ENCODE measurements at places on chromosomes 5 and 9.
A peak's percentile ranks its signal among the peaks of the same experiment; 100 is the strongest.

DNA sequence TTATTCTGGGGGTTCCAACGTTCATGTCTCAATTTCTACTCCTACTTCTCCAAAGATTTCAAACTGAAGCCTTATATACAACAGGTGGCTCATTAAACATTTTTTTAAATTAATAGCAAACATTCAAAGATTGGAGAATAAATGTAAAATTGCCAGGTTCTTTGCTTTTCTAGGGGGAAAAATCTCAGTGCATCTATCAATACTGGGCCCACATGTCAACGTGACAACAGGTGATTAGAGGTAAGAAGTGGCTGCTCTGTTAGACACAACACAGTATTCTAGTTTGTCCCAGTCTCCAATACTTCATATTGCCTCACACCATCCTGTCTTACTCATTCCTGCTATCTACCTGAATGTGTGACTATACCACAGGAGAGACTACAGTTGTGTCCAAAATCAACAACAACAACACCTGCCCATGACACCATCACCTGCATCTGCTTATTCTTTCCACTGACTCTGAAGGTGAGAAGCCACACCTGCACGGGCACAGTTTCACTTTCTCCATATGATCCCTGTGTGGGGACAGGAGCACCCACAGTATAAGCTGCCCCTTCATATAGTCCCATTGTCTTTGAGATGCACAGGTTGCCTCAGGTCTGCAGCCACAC, 110.2 kb downstream of the LHFPL2 start:
- no peak for DNase-seq

GRCh38 chr9:92945796-92946195, 1.5 kb upstream of the FGD3 start:
- no peak for DNase-seq

- no peak for DNase-seq
These were observed at the start of gene OR2Y1 for GRCh38 chr5:180739958-180740357. OR2Y1 (minus strand) TSS chr5:180740058; CDS start chr5:180740058, 0 bp downstream.

DNA sequence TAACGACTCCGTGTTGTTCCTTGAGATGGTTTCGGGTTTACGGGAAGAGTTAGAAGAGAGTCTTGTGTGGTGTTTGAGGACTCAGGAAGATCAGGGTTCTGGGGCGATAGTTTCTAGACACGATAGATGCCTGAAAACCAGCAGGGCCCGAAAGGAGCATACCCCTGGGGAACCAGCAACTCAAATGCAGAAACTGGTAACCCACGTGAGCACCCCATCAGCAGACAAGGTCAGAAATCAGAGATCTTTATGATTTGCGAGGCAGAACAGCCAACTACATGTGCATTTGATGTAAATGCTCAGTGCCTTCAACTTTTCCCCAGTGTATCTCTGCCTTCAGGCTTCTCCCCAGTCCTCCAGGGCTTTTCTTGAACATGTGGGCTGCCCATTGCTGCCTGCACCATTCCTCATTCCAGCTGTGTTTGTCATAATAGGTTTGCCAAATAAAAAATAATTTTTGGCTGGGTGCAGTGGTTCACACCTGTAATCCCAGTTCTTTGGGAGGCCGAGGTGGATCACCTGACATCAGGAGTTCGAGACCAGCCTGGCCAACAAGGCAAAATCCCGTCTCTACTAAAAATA, 75.1 kb downstream of the BASP1 start:
- no peak for DNase-seq

- DNase-seq: no peak
These were observed 124.1 kb downstream of the JAKMIP2 start for GRCh38 chr5:147658293-147658932.

DNA sequence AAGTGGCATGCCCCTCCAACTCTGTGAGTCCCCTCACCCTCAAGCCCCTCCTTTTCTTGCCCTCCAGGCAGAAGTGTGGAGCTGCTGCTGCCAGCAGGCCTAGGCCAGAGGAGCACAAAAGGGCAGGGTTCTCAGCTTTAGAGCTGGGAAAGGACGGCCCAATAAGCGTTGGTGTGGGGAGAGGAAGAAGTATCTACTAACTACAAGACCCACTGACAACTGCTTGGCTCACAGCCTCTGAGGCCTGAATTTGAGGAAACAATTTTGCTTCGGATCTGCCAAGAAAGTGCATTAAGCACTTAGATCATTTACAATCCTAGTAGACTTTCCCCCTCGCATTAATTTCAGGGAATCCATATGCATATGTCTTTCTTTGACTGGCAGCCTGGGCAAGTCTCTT, 179.4 kb downstream of the SNX18 start:
- DNase-seq: no peak

DNA sequence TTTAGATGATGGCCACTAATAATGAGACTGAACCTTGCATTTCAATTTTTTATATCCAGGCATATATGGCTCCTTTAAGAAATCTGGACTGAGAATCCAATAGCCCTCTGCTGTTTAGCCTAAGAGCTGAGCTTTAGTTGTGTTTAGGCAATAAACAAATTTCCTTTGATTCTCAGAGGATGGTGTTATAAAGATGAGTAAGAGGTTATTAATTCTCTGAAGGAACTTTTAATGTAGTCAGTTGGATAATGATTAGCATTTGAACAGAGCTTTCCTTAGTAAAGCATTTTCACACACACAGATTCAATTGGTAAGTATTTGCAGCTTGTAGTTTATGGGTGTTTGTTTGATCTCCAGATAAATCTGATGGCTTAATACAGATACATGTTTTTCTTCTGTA, 149.6 kb downstream of the PRR16 start:
- DNase-seq: no peak

DNA sequence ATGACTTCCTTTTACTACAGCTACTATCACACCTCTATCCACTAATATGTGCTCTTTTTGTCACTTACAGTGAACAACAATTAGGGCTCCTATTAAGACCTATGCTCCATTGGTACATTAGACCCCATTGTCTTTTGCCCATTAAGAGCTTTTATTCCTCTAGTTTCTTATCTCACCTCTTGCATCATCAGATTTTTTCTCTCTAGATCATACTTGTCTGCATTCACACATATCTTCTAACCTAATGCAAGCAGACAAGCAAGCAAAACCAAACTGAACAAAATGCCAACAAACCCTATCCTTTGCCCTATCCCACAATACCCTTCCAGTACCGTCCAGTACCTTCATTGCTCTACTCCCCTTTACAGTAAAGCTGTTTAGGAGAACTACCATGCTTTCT, 10.1 kb upstream of the RBM27 start:
- DNase-seq: no peak

GRCh38 chr5:137636830-137637714, 98.8 kb downstream of the KLHL3 start:
- DNase-seq: no peak

DNA sequence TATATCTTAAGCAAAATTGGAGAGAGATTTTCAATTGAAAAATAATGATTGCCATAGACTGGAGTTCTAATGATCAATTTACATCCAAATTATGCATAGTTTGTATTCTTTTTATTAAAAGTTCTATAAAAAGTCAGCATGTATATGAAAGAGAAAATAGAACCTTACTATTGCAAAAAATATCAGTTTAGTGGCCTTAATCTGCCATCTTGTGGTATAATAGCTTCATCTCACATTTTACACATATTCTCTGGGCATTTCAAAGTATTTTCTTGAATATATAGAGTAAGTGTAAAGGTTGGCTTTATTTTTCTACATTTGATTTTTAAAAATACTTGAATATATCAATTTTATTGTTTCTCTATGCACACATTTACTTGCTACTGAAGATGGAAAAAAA, 1858.6 kb upstream of the CDH9 start:
- DNase-seq: no peak

- no peak for DNase-seq
These were observed 33.0 kb upstream of the C6 start for GRCh38 chr5:41246376-41246775.

DNA sequence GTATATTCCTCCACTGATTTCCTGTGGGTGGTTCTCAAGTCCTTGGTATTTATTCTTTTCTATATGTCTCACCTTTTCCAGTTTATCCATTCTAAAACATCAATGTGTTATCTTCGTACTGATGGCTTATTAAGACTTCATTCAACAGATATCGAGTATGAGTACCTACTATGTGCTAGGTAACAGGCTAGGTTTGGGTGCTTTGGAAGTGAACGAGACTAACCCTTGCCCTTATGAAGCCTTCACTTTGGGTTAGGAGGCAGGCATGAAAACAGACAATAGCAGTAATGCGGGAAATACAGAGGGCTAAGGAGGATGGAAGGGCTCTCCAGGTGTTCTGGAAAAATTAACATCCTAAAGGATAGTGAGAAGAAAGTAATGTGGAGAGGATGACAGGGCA, 53.4 kb downstream of the AQP7 start:
- DNase-seq: no peak

DNA sequence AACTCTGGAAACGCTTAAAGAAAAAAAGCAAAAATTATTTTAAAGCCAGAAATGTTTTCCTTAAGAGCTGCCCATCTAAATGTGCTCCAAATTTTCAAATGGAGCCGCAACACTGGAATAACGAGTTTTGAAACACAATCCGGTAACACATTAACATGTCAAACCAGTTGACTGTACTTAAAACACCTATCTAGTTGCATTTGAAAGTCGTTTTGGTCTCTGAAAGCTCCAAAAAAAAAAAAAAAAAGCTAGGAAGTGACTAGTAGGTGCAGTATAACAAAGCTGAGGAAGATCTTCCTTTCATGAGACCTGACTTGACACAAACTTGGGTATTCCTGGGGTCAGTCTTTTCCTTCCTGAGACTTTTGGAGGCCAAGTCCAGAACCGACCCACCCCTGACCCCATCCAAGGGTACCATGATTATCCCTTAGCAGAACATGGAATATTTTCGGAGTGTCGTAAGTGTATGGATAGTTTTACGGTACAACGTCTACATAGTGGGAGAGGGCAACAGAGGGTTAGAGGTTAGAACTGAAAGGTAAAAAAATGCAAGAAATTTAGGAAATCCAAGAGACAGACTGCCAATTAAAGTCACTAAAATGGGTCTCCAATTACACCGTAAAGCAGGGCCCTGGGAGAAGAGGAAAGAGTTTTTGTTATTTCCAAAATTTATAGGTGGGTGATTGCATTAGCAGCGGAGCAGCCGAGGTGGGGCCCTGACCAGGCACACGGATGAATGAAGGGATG, 812 bp downstream of the CETN3 start:
- DNase-seq: no peak

DNA sequence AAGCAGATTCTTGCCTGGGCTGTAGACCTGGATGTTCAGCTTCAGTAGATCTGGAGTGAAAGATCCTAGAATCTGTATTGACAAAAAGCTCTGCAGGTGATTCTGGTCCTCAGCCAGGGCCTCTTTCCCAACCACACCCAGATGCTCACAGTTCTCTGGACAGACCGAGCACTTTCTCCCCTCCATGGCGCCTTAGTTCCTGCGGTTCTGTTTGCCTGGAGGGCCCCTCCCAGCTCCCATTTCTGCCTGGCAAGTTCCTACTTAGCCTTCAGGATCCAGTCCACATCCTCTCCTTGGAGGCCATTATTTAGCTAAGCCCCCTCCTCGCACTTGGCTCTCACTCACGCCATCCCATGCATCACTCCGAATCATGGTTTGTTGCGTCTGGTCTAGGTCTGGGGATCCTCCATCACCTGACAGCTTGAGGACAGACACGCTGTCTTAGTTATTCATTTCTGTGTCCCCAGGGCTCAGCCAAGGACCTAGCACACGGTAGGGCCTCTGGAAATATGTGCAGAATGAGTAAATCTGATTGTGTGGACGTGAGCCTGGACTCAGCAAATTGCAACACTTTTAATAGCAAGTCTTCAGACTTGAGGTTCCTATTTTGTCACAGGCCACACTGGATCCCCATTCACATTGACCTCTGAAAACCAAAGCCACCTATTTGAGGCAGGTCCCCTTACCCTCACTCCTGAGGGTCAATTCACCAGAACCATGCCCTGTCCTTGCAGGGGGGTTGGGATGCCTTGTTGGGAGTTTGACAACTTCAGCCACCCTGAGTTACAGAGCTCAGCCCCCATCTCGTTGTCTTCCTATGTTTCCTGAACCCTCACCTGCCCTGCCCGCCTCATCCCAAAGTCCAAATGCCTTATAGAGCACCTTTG, 50.7 kb downstream of the COL15A1 start:
- DNase-seq: peak; percentile 4

DNA sequence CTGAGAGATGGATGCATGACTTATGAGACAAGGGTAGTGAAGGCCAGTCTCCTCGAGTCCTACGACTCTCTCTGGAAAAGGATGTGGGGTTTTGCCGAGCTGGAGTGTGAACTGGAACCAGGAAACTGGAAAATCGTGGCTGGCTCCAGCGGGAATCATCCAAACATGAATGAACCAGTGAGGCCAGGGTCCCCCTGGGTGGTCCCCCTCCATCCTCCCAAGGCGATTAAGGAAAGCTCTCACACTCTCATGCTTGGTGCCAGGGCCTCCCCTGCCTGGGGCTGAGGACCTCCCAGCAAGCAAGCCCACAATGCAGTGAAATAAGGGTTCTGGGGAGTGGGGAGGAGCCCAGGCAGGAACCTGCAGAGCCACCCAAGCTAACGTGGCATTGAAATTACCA, 9.6 kb upstream of the AMBP start:
- no peak for DNase-seq

- no peak for DNase-seq
These were observed 65.1 kb upstream of the NMUR2 start for GRCh38 chr5:152470167-152470566.

DNA sequence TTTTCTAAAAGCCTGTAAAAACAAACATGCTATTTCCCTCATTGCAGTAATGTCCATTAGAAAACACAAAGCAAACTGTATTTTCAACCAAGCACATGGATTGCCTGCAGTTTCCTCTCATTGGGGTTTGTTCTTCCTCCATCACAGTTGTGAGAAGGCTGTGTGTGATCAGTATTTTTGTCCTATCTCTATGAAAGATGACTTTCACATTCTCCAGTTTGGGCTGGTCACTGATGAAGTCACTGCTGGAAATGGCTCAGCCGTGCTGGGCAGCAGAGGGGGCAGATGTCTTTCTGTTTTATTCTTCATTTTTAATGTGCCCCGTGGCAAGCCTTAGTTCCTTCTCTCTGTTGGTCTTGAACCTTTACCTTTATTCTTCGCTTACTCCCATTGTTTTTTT, 288.9 kb upstream of the MPDZ start:
- DNase-seq: no peak

- DNase-seq: no peak
These were observed 93.6 kb downstream of the CDK5RAP2 start for GRCh38 chr9:120486347-120486746.

DNA sequence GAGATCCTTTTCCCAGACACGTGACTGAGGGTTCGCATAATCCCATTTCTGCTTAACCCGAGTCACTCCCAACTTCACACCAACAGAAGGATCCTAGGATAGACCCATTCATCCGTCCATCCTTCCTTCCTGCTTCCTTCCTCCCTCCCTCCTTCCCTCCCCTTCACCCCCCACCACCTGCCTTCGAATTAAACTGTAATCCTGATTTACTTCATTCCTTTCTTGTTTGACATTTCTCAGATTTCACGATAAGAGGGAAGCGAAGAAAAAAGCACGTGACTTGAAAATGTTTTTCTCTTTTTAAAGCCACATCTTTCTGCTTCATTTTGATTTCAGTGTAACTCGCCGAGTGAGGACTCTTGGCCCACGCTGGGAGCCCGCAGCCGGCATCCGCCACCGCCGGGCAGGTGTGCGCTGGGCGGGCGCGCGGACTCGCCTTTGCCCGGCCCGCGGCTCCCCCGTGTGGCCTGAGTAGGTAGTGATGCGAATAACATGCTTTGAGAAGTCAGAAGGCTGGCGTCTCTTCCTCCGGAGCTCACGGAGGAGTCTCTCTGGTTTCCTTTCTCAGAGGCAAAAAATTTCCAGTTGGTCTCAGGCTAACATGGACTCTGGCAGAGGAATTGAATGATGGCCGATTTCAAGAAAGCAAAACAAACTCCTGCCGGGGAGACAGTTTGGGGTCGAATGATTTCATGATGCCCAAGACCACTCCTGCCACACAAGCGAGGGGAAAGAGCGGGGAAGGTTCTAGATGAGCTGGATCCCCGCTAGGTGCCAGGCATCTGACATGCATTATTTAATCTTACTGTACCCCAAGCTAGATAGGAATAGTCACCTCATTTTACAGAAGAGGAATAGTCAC, 117.7 kb downstream of the SLC12A2 start:
- DNase-seq: peak; percentile 89
